ENCODE measurements at places on chromosomes 16 and 17.

- peak; percentile 39 for DNase-seq
These were observed at the start of gene IL32 for GRCh38 chr16:3065069-3065741. Gene IL32 (plus strand): TSS chr16:3065640. CDS start chr16:3065812, 172 bp downstream.

- DNase-seq, result no peak
These were observed 31.1 kb downstream of the SGSM2 start for GRCh38 chr17:2368359-2368758.

- no peak for DNase-seq
These were observed 43.8 kb upstream of the TOB1 start for GRCh38 chr17:50909765-50910605.

DNA sequence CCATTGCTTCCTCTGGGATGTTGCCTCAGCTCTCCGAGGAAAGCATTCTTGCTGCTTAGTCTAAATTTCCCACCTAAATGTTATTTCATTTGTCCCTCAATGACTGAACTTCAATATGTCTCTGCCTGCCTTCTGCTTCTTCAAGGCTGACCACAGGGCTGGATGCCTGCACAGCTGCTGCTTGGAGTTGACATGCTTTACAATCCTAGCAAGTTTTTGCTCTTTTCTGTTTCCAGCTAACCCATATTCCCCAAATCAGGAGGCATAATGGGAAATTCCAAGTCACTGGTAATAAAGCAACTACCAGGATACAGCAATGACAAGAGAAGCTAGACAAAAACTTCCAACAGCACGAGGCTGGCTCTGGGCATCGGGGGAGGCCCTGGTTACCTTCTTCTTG lies 48.9 kb downstream of the GTF3C1 start:
- no peak for DNase-seq

GRCh38 chr16:50368410-50369132 lies at the start of gene BRD7:
Gene BRD7 (minus strand): TSS chr16:50368988. CDS start chr16:50368774, 214 bp downstream.
- DNase-seq, result peak; percentile 50

- no peak for DNase-seq
These were observed 107.9 kb upstream of the EEF2KMT start for GRCh38 chr16:5205361-5206040.

- DNase-seq, result no peak
These were observed 242.2 kb downstream of the SHISA9 start for GRCh38 chr16:13143551-13143950.

DNA sequence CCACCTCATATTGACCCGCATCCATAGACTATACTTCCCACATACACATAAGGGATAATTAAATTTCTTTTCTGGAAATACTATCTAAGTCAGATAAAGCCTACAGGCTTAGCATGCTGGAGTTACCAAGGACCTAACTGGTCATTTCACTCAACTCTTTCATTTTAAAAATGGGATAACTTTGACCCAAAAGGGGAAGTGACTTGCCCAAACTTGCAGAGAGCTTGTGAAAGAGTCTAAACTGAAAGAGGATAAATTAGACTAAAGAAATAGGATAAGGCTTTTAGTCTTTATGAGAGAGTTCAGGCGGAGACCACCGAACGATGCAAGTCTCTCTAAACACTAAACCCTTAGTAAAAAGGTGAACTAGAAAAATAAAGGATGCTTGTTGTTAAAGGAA lies 3.9 kb upstream of the KRT33A start:
- no peak for DNase-seq

GRCh38 chr16:66810391-66810790 lies 9.0 kb upstream of the TERB1 start:
- DNase-seq, result no peak

- DNase-seq, result peak; percentile 80
These were observed 1.8 kb upstream of the SOST start for GRCh38 chr17:43760254-43760852.

- DNase-seq, result no peak
These were observed 245.0 kb upstream of the RPL38 start for GRCh38 chr17:73958453-73958852.

DNA sequence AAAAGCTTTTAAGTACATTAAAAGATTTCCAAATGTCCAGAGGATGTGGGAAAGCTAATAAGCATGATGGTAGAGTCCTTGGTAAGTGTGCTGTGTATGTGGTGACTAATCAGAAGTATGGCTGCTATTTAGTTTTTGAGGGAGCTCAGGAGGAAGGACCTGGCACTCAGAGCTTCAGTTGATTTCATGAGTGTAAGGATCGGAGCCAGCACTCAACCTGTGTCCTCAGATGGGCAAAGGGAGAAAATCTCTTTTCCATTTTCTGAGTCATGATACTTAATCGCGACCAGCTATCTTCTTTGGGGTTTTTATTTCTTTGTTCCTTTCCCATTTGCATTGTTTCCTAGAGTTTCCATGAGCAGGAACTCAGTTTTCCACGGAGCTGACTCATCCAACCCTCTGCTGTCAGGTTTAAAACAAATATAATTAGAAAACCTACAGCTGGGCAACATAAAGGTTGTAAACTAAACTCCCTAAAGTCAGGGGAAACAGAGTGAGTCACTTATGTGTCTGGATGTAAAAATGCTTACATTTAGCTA lies 125.4 kb downstream of the MAP2K6 start:
- DNase-seq, result no peak

- no peak for DNase-seq
These were observed 15.6 kb upstream of the BCAR1 start for GRCh38 chr16:75266738-75267630.

DNA sequence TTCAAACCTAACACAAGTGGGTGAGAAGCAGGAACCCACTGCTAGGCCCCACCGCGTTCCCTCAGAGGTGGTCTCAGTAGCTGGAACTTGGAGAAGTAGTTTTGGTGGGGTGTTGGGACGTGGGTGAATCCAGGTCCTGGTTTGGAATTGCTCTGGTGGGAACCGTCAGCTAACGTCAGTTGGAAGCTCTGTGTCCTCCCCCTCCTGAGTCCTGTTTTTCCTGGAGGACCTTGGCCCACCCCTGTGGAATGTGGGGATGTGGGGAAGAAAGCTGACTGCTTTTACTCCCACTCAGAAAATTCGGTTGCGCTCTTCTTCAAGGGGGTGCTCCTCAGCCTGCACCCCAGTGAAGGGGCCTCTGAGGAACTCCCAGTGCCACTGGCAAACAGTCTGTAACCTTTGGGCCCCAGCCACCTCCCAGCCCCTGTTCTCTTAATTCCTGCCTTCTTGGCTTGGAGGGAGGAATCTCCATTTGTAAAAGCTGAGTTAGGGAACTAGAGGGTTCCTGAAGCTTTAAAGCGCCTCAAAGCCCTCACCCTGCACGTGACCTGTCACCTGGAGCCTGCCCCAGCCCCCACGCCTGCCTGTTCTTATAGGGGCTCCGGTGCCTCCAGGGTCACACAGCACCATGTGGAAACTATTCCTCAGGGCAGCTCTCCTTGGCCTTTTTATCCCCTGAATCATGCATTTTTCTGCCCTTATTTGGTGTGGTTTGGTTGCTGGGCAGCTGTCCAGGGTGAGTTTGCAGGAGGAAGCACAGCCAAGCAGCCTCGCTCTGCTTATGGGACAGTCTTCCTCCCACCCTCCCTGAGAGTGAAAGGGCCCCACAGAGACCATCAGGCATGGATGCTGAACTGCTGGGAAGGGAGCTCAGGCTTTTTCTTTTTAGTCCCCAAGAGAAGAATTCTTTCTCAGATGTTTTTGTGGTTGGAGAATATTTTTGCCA lies 16.2 kb upstream of the NAGLU start:
- peak; percentile 99 for DNase-seq

GRCh38 chr16:66491716-66492064 lies 58.2 kb downstream of the TK2 start:
- DNase-seq, result no peak

- DNase-seq, result peak; percentile 95
These were observed 46.1 kb downstream of the ABCA8 start for GRCh38 chr17:68909066-68909465.

DNA sequence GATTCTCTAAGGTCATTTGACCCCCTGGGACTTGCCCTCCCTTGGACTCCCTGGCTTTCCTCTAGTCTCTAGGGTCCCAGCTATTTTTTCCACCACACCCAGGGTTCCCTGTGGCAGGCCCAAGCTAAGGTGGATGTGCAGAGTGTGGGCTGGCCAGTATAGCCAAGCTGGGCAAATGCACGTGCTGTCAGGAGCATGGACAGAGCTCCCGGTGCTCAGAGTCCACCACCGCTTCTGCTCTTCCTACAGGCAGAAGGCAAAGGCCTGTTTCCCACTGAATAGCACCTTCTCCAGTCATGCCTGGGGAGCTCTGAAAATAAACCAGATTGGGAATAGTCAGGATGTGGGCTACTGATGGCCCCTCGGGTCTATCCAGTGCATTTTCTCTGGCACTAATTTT lies 53.3 kb downstream of the GNAO1 start:
- no peak for DNase-seq

- DNase-seq, result no peak
These were observed 74.1 kb downstream of the CCDC182 start for GRCh38 chr17:57670769-57671569.

DNA sequence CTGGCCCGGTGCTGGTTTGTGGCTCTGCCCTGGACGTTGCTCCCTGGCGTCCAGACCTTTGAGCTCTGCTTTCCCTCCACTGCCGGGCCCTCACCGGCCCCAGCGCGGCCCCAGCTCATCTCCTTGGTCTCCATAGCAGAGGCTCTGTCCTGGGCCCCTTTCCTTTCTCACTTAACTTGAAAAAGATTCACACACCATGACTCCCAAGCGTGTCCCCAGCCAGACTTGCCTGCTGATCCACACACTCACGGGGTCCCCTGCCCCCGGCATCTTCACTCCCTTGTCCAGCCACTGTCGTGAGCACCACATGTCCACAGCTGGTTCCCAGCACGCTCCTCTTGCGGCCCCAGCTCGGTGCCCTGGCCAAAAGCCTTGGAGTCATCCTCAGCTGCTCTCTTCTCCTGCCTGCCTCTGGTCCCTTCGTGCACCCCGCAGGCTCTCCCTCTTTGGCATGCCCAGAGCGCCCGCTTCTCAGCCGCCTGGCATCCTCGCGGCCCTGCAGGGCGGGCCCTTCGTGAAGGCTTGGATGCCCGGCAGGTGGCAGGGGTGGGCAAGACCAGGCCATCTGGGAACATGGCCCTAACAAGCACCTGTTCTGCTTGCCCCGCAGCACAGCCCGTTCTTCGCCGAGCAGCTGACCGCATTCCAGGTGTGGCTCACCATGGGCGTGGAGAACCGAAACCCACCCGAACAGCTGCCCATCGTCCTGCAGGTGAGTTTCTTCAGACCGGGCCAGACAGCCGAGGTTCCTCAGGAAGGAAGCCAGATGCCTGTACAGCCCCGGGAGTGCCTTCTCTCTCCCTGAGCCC lies 145.6 kb upstream of the CHMP6 start:
- no peak for DNase-seq

- DNase-seq, result peak; percentile 47
These were observed 1.7 kb downstream of the AKTIP start for GRCh38 chr16:53501216-53501859.

DNA sequence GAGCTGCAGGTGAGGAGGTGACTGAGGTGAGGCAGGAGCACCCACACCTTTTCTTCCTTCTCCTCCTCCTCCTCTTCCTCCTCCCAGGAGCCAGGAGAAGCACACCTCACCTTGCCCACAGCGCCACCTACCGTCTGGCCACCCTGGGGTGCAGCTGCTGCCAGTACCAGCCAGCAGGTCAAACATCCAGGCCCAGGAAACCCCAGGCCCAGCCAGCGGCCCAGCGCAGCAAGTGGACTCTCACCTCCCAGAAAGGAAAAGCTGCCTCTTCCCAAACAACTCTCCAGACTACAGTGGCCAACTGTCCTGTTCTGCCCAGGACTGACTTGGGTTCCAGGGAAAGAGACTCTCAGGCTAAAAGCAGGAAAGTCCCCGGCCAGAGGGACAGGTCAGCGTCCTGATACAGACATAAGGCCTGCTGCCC lies 22.7 kb downstream of the PEMT start:
- peak; percentile 22 for DNase-seq

- DNase-seq, result no peak
These were observed 5.2 kb upstream of the KRT25 start for GRCh38 chr17:40760105-40761016.

- DNase-seq, result no peak
These were observed 259.0 kb downstream of the CPPED1 start for GRCh38 chr16:12544477-12545296.

- no peak for DNase-seq
These were observed 11.6 kb downstream of the WIPF2 start for GRCh38 chr17:40230670-40231069.

GRCh38 chr17:15947976-15948752 lies 3.2 kb downstream of the ADORA2B start:
- no peak for DNase-seq

GRCh38 chr17:3695723-3696411 lies at the start of gene P2RX5:
Gene P2RX5 (minus strand): TSS chr17:3696155. CDS start chr17:3696005, 150 bp downstream.
- DNase-seq, result no peak

DNA sequence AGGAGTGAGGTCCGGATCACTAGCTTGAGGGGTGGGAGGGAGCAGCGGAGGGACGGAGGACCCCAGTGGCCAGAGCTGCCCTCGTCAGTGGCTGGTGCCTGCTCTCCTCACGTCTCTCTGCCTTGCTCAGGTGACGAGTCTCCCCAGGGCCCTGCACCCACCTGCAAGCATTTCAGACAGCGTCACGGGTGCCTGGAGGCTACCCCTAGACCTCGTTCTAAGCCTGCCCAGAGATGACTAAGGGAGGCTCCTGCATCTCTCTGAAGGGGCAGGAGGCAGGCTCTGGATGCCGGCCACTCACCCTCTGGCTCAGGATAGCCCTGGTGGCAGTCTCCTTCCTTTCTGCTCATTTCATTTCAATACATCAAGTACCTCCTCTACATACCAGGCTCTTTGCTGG lies 68.8 kb downstream of the MRC2 start:
- no peak for DNase-seq

- no peak for DNase-seq
These were observed 94.2 kb downstream of the DNAH3 start for GRCh38 chr16:21056396-21056795.

- no peak for DNase-seq
These were observed 20.6 kb downstream of the NPTX1 start for GRCh38 chr17:80455784-80456183.

DNA sequence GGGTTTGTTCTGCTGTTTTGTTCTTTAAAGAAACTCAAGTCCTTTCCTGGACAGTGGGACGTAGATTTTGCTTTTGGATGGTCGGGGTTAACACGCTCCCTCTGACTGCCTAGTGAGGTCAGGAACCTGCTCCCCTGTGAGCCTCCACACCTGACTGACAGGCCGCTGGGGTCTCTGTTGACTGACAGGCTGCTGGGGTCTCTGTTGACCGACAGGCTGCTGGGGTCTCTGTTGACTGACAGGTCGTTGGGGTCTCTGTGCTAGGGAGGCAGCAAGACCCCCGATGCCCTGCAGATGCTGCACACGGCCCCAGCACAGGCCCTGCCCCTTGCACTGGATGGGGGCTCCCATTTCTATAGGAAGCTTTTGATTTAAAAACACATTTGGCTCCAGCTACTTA lies 33.5 kb downstream of the LMF1 start:
- no peak for DNase-seq

All from fibroblast of gingiva (primary cell).